ENCODE measurements at places on chromosomes 2 and 18.

DNA sequence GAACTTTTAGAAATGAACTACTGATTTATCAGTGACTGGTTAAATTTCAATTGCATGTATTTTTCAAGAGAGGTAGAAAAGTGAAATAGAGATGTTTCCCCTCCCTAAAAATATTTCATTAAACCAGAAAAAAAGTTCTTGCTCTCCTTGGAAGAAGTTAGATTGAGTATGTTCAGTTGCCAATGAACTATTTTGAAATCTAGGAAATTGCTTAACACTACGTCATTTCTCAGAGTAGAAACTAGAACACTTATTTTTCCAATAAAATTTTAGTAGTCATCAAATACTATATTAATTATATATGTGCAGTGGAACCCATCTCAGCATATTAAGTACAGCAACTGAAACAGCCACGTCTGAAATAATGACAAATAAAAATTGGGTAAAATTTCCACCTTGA is 51.8 kb upstream of the STAT1 start:
- no peak for DNase-seq

- DNase-seq: no peak
These were observed 225.9 kb upstream of the SPRED2 start for GRCh38 chr2:65658266-65658665.

- DNase-seq: no peak
These were observed 27.9 kb downstream of the COL3A1 start for GRCh38 chr2:189002079-189002478.

DNA sequence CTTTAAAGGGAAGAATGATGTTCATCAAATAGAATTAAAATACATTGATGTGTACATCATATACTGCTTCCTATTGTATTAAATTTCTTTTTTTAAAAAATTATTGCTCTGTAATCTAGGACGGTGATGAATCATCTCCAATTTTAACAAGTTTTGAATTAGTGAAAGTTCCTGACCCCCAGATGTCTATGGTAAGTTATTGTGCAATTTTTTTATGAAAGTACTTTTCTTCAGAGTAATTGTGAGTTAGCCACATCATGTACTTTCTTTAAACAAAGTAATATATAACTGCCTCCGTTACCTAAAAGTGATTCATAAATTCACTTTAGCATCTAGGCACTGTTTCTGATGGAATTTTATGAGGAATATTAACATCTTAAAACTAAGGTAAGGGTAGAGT is 38.1 kb downstream of the PIK3C3 start:
- no peak for DNase-seq

- peak; percentile 10 for DNase-seq
These were observed 67.7 kb upstream of the L3MBTL4 start for GRCh38 chr18:6482198-6482977.

DNA sequence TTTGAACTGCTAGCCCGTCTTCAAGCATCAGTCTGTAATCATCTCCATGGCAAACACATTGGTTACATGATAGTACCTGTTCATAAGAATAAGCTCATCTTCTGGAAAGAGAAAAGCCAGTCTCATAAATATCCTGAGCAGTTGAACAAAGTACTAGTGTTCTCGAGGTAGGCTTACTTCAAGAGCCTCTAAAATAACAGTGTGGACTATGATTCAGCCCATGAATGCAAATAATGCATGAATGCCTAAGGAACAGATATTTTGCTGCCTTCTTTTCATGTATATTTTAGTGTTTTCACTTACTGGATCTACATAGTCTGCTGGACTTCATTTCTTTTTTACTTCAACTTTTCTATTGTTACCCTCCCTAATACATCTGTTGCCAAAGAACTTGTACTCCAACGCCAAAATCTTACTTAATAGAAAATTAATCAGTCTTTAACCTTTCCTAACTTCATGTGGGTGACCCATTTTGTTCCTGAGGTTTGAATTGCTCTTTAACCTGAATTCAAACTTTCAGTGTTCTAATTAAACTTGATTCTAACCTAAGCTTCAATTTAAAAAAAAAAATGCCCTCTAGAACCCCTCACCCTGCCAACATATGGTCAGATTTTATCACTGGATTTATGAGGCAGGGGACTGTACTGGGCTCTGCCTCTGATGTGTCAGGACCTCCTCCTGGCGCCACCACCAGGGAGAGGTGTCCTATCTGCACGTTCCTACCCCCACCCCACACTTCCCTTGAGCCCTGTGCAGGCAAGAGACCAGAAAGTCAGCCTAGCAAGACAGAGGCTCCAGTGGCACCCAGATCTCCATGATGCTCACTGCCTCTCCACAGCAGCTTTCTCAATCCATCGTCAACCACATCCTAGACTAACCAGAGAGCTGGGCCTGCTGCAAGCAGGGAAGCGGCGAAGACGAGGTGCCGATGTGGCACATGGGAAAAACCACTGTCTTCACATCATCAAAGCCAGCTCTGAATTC is 264.7 kb upstream of the ID2 start:
- no peak for DNase-seq

GRCh38 chr18:2351126-2351850 is 220.0 kb downstream of the METTL4 start:
- DNase-seq: no peak

DNA sequence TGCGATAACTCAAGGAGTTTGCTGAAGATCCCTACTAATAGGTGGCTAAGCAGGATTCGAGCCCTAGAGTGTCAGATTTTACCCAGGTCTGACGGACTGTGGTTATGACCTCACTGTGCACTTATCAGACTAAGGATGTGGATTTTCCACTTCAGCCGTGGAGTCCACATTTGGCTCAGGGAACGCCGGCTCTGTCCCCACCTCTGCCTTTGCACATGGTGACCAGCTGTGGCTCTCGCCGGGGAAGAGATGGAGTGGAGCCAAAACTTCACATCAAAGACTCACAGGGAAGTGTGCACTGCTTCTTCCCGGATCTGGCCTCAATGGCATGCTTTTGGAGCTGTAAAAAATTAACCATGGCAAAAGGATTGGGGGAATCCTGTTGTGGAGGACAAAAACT is 249.3 kb upstream of the APCDD1 start:
- no peak for DNase-seq

- no peak for DNase-seq
These were observed 2.1 kb upstream of the CLIP4 start for GRCh38 chr2:29113027-29113686.

GRCh38 chr2:155315768-155316167 is 617.3 kb downstream of the KCNJ3 start:
- no peak for DNase-seq

DNA sequence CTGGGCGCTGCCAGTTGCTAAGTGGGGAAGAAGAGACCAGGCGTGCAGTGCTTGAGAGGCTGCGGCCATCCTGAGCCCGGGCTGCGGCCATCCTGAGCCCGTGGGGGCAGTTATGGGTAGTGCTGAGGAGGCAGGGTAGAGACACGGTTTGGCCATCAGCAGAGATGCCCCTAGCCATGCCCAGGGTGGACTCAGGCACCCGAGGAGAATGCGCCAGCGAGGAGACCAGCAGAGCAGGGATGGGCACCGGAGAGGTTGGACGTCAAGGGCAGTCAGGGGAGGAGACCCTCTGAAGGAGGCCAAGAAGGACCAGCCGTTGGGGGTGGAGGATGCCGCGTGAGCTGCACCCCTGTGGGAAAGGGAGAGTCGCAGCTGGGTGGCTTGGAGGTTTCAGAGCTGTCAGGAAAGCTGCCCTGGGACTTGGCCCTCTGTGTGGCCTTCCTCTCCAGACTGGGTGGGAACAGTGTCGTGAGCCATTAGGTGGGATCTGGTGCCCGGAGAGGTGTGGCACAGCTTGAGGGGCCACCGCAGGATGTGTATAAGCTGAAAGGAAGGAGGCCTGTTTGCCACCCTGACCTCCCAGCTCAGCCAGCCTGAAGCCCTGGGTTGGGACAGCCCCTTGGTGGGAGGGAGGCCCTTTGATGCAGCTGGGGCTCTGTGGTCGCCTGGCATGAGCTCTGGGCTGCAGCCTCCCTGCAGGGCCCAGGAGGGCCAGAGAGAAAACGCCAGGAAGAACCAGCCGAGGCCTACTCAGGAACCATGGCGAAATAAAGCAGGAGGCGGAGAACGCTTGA is 56.0 kb downstream of the SH3BP4 start:
- DNase-seq: no peak

GRCh38 chr2:46390901-46391395 is 88.4 kb upstream of the TMEM247 start:
- DNase-seq: no peak

Data from activated naive CD8-positive, alpha-beta T cell treated with anti-CD3 and anti-CD28 coated beads, Interleukin-2, amount 50 U/mL, for 24 hours (primary cell).